Activated naive CD8-positive, alpha-beta T cell treated with anti-CD3 and anti-CD28 coated beads, Interleukin-2, amount 10 ng/mL, durations not matched to agents 7 days and 5 days (primary cell): ENCODE measurements at places on chromosomes 1 and 21. TPM values are rescaled to one million over a fixed set of nuclear protein-coding genes. Genes with fewer than 3 reads are reported as not detected.

- no peaks in the 10 kb centered on the region for H3K36me3 ChIP-seq
- DNase-seq = no peak
- peaks cover 7% of the 10 kb centered on the region for H3K27me3 ChIP-seq
- no peak within 1 kb of the TSS for H3K4me3 ChIP-seq
- peaks cover under 1% of the 10 kb centered on the region for H3K4me1 ChIP-seq
- H3K27ac ChIP-seq = no peak within 1 kb of the TSS
These were observed at the start of gene KCNE1 for GRCh38 chr21:34511787-34512455. KCNE1 (minus strand) TSS chr21:34512210; CDS start chr21:34449634, 62,576 bp downstream.

BEND5 gene
- total RNA-seq = 12.4 TPM

CR1L gene
- not detected for total RNA-seq

GRCh38 chr1:51607681-51608095 lies 9.2 kb upstream of the OSBPL9 start:
- no peak overlapping the region for H3K4me3 ChIP-seq
- no peak overlapping the region for H3K27ac ChIP-seq
- no peak for DNase-seq
- no peaks in the 10 kb centered on the region for H3K4me1 ChIP-seq
- no peaks in the 10 kb centered on the region for H3K36me3 ChIP-seq
